ENCODE measurements at places on chromosomes 3 and 15.

GRCh38 chr3:45095916-45096526, 50.2 kb downstream of the CDCP1 start:
- no peak for DNase-seq

DNA sequence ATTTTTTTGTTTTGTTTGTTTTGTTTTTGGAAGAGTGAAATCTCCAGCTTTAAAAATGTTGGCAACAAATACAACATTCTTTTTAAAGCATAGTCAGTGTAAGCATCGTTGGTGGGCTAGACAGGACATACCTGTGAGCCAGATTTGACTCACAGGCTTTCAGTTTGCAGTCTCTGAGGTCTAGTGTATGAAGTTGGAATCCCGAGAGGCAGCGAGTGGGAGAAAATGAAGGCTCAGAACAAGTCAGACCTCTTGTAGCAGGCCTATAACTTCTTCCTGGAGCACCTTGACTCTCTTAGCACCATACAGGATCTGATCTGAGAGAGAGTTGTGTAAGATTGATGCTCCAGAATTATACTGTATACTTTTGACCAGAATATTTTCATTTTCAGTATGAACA, 60.2 kb downstream of the CNTN4 start:
- no peak for DNase-seq

- no peak for DNase-seq
These were observed 6.2 kb downstream of the MELTF start for GRCh38 chr3:197023241-197023997.

DNA sequence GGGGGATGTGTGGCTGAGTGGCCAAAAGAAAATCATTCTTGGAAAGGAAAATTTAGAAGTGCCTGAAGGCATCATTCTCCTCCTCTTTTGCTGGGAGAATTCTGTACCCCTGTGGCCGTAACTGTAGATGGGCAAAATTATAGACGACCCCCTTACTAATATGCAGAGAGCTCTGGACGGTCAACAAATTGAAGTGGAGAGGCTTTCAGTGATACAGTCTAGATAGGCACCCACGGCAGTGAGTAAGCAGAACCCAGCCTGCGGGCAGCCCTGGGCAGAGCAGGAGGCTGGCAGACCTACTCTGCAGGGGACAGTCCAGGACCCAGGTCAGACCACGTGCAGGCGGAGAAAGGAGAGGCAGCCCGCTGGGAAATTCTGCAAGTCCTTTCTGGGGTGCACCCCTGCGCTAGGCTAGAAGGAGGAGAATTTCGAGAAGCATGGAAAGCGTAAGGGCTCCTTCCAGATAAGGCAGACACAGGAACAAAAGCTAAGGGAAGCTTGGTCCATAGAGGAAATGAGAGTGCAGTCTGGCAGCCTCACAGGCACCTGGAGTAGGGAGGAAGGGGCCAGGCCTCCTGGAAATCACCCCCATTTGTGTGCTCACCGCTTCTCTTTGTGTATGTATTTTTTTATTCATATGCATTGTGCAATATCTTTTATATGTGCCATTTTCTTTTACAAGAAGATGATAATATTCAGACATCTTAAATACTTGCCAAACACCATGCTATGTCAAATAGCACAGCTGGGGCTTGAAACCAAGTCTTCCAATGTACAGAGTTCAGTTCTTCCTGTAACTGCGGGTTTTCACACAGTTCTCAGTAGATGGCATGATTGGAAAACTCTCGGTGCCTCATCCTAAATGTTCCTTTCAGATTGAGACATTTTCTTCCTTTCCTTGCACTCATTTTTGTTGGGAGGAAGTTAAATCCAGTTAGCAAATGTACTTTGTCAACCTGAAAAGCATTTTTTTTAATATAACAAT, 40.2 kb downstream of the LRRK1 start:
- no peak for DNase-seq

- no peak for DNase-seq
These were observed 103.8 kb upstream of the PRICKLE2 start for GRCh38 chr3:64329037-64329436.

- DNase-seq = no peak
These were observed 1.9 kb upstream of the RAB43 start for GRCh38 chr3:129123314-129124060.

GRCh38 chr3:178483704-178484103, 52.5 kb upstream of the KCNMB2 start:
- DNase-seq = no peak

- no peak for DNase-seq
These were observed 218.8 kb upstream of the STRIT1 start for GRCh38 chr3:155512175-155512866.

DNA sequence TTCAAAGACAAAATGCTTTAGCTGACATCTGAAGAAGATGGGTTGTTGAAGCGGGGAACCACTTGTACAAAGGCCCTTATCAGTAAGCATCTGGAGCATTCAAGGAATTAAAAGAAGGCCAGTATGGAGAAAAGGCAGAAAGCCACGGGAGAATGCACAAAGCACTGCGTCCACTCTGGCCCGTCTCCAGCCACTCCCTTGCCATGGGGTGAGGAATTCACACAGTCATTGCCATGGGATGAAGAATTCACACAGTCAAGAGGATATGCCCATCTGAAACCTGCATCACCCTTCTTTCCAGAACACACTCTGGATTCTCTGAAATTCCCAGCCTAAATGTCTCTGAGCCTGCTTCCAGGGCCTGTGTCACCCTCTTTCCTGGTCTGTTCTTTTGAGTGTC, 26.7 kb upstream of the STAG1 start:
- DNase-seq = no peak

GRCh38 chr15:68210409-68210756, 5.3 kb upstream of the CALML4 start:
- DNase-seq = no peak

DNA sequence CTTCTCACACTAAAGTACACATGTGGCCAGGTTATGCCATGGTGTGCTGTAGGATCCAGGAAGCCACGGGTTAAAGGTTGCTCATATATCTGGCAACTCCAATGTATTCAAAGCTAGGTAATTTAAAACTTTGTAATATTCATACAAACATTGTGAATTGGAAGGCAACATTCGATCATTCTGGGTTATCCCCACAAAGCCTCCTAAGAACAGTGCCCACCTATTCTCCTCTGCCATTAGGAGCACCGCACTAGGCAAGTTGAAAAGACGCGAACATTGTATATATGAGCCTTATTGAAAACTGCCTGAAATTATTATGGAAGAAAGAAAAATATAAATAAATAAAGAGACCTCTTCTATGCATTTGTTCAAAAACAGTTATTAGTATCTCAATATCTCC, 228.2 kb downstream of the IGSF11 start:
- no peak for DNase-seq

DNA sequence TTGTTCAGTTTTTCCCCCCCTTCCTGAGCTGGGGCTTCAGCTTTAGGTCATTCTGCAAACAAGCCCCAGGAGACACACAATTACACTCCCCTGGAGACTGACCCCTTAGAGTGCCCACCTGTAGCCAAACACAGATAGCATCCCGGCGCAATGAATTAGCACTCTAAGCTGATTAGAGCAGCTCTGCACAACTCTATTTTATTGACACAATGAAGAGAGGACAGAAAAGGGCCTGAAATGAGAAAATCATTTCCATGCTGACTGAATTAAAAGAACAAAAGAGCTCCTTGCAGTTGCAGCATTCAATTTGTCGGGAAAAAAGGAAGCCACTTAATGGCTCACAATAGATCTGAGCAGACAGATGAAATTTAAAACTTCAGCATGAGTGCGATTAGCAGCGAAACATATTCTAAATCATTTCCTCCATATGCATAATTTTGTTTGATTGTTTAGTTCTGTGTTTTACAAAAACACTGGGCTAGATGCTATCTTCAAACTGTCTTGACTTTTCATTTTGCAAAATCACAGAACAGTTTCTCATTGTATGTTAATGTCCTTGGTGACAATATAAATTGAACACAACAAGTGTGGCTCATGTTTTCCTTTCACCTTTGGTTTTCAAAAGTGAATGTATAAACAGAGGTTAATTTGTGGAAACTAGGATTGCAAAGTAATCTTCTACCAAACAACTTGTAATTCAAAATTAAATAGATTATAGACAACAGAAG, 308.6 kb downstream of the MECOM start:
- DNase-seq = no peak

GRCh38 chr3:44981220-44981619, 5.2 kb downstream of the EXOSC7 start:
- DNase-seq = no peak

- DNase-seq = no peak
These were observed 333.0 kb downstream of the NSUN3 start for GRCh38 chr3:94395851-94396250.

DNA sequence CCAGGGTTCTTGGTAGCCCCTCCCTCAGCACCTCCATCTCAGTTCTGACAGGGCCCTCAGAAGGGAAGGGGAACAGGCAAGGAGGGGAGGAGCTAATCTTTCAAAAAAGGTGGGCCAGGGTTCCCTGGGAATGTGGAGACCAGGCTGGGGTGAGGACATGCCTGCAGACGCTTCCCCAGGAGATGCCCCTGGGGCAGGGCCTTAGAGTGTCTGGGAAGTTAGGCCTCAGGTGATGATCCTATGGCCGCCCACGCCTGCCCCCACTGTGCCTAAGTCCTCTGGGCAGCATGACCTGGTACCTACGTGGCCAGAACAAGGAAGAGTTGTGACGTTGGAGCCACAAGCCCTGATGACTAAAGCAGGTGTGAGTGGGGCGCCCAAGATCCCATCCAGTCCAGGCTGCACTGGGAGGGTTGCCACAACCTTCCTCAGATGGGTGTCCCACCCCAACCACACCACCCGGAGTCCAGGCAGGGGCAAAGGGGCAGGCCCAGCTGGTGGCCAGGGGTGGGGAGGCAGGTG, 3.9 kb upstream of the SEMA3B start:
- no peak for DNase-seq

GRCh38 chr3:194487289-194488054, 670 bp upstream of the ATP13A3 start:
- no peak for DNase-seq

DNA sequence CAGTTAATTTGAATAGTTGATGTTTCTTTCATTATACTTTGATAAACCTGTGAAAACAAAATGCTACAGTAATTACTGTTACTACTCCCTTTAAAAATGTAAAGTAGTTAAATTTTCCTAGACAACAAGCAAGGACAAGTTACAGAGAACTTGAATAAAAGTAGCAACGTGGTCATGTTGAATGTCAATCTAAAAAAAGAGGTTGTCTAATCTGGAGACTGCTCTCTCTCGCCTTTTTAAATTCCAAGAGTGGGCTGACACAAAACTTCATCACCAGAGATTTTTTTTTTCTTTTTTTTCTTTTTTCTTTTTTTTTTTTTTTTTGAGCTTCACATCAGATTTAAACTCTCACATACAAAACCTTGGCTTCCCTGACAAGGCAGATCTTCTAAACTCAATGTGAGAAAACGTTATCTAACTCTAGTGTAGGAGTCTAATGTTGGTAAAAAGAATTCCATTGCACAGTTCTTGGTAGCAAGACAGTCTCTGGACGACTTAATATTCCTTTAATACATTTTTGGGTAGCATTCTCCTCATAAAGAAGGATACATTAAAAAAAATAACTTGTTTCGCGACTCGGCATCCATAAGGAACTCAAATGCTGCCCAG, 4.1 kb downstream of the FOXP1 start:
- DNase-seq = no peak

DNA sequence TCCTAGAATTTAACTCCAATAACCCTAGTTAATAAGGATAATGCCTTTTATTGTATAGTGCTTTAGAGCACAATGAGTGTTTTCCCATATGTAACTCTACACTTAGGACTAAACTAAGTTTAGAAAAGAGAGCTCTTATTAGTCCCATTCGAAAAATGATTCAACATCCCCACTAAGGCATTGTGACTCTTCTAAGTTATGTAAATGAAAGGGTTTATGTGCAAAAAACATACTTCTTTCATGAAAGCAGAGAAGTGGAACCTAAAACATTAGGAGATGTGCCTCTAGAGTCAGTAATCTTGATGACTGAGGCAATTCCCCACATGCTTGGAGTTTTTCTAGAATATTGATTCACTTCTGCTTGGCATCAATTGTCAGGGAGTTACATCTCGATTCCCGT, 344.1 kb upstream of the ZNF717 start:
- no peak for DNase-seq

- DNase-seq = no peak
These were observed 7.7 kb downstream of the TUBGCP4 start for GRCh38 chr15:43378601-43379000.

DNA sequence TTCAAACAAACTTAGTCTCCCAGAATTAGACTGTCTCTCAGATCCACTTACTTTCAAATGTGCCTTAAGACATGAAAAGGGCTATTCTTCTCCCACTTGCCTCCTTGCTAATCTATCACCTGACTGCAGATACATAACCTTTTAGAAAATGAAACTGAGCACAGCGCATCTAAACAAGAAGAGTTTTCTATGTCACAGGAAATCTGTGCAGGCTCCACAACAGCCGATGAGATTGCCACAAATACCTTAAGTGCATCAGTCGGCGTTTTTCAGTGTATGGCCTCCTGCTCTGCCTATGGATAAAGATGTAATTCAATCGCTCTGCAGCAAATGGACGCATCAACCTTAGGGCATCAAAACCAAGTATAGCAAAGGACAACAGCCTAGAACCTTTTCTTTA, 544.2 kb downstream of the FOXP1 start:
- no peak for DNase-seq

DNA sequence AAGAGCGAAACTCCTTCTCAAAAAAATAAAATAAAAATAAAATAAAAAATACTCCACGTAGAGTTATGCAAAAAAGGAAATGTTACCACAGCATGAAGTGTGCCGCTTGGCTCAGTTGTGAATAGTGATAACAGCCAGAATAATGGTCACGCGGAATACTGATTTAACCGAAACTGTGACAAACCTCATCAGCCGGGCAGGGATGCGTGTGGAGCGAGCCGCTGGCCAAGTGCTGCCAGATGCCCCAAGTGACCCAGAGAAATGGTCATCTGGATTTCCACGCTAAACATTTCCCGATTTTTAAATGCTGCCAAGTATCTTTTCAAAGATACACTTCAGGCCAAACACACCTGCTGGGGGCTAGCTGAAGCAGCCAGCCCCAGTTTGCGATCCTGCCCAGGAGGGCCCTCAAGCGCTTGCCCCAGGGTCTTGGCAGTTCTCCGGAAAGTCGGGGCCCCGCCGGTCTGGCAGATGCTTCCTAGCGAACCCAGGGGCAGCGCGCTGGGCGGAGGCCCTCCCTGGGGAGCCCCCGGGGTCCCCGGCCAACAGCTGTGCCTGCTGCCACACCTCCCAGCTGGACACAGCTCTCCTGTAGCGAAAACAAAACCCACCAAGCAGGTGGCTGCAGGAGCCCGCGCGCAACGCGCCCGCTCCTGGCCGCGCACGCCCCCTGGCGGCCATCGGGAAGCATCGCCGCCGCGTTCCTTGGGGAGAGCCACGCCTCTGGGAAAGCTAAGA, 35.1 kb downstream of the CMTM6 start:
- peak; percentile 68 for DNase-seq
